ENCODE measurements at places on chromosomes 7 and 10. TPM values are rescaled to one million over a fixed set of nuclear protein-coding genes. Genes with fewer than 3 reads are reported as not detected.

The FIGNL1 gene
- total RNA-seq, result 20.0 TPM

- no peak for ATAC-seq
Measured at GRCh38 chr10:100008708-100009282, 952 bp downstream of the DNMBP start.

The MARVELD1 gene
- 17.0 TPM for total RNA-seq

GRCh38 chr10:33482486-33482885 is 148.0 kb upstream of the NRP1 start:
- ATAC-seq, result no peak

The SPDYE8 gene
- 0.33 TPM for total RNA-seq

The PNLIPRP2 gene
- total RNA-seq, result not detected

DNA sequence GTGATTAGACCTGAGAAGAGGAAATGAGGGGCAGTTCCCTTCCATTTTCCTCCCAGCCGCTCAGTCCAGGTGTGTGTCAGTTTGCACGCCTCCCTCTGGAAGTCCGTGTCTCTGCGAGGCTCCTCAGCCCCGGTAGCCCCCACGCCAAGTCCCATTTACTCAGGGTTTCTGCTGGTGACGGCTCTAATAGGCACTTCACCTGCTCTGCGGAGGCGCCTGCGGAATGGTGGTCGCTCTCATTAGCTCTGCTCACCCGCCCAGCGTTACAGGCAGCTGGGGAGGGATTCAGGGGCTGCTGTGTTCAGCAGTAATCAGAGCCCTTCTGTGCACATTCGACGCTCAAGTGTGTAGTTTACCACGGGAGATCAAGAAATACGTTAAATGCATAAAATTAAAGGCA is 179.9 kb downstream of the MGMT start:
- ATAC-seq, result peak; percentile 55

- no peak for ATAC-seq
Measured at GRCh38 chr7:101924171-101924570, 106.7 kb downstream of the CUX1 start.

DNA sequence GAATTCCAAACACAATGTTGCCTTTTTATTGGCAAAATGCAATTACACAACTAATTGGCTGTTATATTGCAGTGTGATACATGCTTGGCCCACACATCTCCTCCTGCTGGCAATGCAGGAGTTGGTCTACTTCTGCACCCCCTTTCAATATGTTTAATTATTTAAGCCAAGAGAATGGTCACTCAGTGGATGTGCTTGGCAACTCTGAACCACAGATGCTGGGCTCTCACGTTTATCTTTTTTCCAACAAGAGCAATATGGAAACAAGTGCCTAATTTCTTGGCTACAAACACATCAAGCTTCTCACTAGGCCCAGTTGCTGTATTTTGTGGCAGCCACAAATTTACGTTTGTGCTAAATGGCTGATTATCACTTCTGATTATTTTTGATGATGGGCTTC is 1149.2 kb upstream of the CELF2 start:
- ATAC-seq, result no peak

The CLEC5A gene
- total RNA-seq, result 0.10 TPM

The COL28A1 gene
- total RNA-seq, result 0.78 TPM

The AKR1E2 gene
- total RNA-seq, result 17.4 TPM

DNA sequence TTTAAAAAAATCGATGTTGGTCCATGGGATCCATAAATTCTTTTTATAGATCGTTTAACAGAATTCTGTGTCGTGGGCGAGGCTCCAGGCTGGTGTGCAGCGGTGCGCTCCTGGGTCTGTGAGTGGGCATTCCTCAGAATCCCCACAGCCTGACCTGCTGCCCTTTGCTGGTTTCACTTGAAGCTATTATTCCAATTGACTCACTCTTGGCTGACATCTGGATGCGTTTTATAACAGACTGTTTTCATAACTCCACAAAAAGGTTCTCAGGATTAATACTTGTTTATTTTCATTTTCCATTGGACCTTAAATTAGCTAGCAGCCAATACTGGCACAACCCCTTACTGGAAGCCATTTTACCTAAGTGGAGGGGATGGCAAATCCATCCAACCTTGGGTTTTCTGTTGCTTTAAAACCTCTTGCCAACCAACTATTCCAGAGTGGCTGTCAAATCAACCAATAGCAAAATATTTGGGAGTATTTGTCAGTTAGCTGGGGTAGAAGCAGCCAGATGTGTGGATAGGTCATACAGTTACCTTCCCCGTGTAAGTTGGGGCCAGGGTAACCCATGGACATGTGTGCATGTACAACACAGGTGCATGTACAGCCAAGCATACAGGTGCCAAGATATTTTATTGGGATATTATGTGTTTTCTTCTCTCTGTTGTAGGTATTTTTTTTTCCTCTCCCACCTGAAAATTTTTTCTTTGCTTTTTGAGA is 160.7 kb upstream of the ZNF32 start:
- ATAC-seq, result no peak

GRCh38 chr7:44145969-44146911 is 5.1 kb upstream of the MYL7 start:
- ATAC-seq, result peak; percentile 82

The EPHA1 gene
- 1.3 TPM for total RNA-seq

DNA sequence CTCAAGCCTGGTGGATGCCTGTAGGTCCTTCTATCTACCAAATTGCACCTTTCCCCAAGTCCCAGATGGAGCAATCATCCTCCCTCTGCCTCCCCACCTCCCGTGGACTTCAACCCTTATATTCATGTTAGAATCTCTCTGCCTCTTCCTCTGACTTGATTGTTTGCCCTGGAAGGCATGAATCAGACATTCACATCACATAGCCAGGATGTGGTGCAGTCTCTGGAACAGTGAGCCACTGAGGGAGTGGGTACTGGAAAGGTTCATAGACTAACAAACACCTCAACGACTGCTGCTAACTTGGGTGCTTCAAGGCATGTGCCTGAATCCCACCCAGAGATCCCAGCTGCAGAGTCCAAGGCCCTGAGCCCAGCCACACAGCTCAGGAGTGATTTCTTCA is 494.0 kb downstream of the TNS3 start:
- no peak for ATAC-seq

- ATAC-seq, result no peak
Measured at GRCh38 chr7:150740053-150740452, 2.8 kb downstream of the GIMAP5 start.

GRCh38 chr7:7859411-7859810 is 109.2 kb upstream of the GLCCI1 start:
- ATAC-seq, result no peak

- ATAC-seq, result no peak
Measured at GRCh38 chr10:32400961-32401360, 45.0 kb upstream of the CCDC7 start.

The RELN gene
- 35.2 TPM for total RNA-seq

DNA sequence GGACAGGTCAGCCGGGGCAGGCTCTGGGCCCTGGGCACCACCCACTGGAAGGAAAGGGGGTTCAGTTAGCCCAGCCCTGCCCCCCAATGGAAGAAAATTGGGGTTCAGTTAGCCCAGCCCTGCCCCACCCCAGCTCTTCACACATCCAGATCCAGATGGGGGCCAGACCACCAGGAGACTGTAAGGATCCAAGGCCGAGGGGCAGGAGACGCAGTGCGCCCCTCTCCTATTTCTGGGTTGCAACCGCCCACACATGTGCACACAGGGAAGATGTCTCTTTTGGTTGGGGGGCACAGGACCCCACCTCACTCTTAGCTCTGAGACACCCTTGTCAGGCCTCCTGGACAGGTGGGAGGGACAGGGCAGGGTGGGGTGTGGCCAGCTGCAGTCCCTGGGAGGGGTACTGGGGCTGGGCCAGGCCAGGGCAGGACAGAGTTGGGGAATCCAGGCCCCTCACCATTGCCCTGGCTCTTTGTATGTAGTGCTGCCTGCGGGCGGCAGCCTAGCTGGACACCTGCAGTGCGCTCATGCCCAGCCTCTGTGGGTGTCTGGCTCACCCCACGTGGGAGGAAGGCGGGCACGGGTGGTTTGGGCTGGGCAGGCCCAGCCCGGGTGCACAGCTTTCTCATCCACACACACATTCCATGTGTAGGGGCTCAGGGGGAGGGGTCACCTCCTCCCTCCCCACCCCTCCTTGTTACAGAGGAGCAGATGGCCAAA is 141.2 kb downstream of the LHPP start:
- ATAC-seq, result no peak

The HERPUD2 gene
- 13.4 TPM for total RNA-seq

The PCDH15 gene
- 11.1 TPM for total RNA-seq

DNA sequence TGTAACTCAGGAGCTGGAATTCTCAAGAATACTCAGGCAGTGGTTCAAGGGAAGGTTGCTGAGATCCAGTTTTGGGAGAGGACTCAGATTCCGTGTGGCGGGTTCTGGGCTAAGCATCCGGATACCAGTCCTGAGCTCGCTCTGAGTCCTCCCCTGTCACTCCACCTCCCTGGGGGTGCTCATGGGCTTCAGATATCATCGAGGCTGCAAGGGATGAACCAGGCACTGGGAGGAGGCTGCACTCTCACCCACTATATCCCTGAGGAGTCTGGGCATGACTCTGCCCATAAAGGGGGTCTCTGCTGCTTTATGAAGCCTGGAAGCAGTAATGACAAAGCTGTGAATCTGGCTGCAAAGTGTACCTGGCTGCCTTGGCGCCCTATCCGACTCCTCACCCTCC is 188.5 kb downstream of the TNS3 start:
- ATAC-seq, result no peak

The FAM221A gene
- 26.8 TPM for total RNA-seq

- no peak for ATAC-seq
Measured at GRCh38 chr10:12420530-12421120, 71.3 kb downstream of the CAMK1D start.

GRCh38 chr7:52917982-52918578 is 117.4 kb upstream of the POM121L12 start:
- ATAC-seq, result no peak

GRCh38 chr7:124784879-124785818 is 19.6 kb upstream of the GPR37 start:
- ATAC-seq, result peak; percentile 59

- ATAC-seq, result no peak
Measured at GRCh38 chr7:4621396-4621795, 60.7 kb upstream of the FOXK1 start.

GRCh38 chr7:65749039-65749438 is 123.8 kb upstream of the VKORC1L1 start:
- ATAC-seq, result no peak

The OR2A42 gene
- total RNA-seq, result 0.44 TPM

The SLC35G1 gene
- 8.9 TPM for total RNA-seq

- ATAC-seq, result no peak
Measured at GRCh38 chr10:84160663-84161362, 12.8 kb upstream of the GPR15LG start.

The PNLIPRP3 gene
- not detected for total RNA-seq

GRCh38 chr10:11600280-11600679 is 11.2 kb downstream of the USP6NL start:
- no peak for ATAC-seq

The RBAK gene
- 17.9 TPM for total RNA-seq

- ATAC-seq, result no peak
Measured at GRCh38 chr7:148487912-148488311, 102.7 kb upstream of the C7orf33 start.

The SPDYE1 gene
- 2.6 TPM for total RNA-seq

The EXOC4 gene
- 56.7 TPM for total RNA-seq

The TDRD1 gene
- 0.14 TPM for total RNA-seq

GRCh38 chr7:116711790-116712189 is 39.8 kb downstream of the MET start:
- ATAC-seq, result no peak

DNA sequence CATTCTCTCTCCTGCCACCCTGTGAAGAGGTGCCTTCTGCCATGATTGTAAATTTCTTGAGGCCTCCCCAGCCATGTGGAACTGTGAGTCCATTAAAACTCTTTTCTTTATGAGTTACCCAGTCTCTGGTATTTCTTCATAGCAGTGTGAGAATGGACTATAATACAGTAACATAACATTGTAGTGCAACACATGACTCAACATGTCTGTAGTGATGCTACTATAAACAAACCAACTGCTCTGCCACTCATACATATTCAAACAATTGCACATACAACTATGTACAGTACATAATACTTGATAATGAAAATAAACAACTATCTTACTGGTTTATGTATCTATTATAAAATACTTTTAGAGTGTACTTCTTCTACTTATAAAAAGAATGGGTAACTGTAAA is 7.1 kb downstream of the ATOH7 start:
- no peak for ATAC-seq

The PAX4 gene
- not detected for total RNA-seq
